Activated CD8-positive, alpha-beta T cell treated with anti-CD3 and anti-CD28 coated beads for 36 hours (primary cell): ENCODE measurements at places on chromosomes 13 and 19.

GRCh38 chr13:104773775-104774174 is 1707.6 kb upstream of the SLC10A2 start:
- no peak for DNase-seq

GRCh38 chr19:49489601-49490167 is 2.3 kb downstream of the RPL13A start:
- DNase-seq = peak; percentile 61

DNA sequence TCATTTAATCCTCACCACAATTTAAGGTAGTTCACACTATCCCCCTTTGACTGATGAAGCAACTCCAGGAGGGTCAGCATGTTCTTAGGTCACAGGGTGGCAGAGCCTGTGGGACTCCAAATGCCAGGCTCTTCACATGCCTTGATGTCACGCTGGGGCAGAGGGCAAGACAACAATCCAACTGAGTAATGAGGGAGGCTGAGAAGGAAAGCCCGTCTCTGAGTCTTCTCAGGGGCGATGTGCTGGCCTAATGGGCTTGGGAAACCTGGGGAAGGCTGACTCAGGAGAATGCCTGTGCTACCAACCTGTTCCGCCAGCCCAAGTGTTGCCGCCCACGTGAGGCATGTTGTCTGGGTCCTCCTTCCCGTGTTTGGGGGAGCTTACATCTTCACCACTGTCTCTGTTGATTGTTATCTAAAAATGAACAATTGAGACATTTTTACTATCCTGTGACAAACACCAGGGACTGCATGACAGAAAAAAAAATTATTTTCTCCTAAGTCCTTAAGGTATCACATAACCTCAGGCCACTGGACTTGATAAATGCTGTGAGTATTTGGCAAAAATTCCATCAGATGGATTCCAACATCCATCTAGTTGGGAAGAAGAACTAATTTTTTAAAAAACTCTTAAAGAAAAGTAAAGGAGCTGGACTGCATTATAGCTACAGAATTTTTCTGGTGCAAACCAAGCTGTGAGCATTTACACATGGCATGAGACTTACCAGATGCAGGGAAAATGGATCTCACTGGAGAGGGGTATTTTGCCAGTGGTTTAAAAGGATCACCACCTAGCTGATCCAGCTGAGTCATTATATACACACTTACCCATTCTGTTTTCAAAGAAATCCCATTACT is 157.5 kb downstream of the RGCC start:
- no peak for DNase-seq

- peak; percentile 52 for DNase-seq
Observed at GRCh38 chr13:20231839-20232555, at the start of gene GJB6. Gene GJB6 (minus strand): TSS chr13:20232319. CDS start chr13:20223480, 8,839 bp downstream.

GRCh38 chr13:80290591-80290990 is 50.3 kb downstream of the SPRY2 start:
- no peak for DNase-seq

DNA sequence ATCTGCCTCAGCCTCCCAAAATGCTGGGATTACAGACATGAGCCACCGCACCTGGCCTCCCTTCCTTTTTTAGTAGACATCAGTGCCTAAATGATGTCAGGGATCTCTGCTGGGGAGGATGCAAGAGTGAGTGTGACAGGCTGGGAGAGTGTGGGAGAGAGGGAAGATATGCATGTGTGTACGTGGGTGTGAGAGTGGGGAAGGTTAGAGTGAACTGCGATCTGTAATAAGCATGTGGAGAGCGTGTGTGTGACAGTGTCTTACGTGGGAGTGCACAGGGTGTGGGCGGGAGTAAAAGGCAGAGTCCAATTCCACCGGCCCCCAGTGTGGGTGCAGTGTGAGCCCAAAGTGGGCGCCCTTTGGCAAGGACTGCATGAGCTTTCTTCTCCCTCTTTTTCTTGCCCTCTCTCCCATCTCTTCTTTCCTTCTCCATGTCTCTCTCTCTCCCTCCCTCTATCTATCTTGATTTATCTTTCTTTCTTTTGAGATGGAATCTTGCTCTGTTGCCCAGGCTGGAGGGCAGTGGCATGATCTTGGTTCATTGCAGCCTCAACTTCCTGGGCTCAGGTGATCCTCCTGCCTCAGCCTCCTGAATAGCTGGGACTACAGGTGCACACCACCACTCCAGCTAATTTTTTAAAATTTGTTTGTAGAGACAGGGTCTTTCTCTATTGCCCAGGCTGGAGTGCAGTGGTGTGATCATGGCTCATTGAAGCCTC is 893 bp upstream of the NPHS1 start:
- DNase-seq = no peak

DNA sequence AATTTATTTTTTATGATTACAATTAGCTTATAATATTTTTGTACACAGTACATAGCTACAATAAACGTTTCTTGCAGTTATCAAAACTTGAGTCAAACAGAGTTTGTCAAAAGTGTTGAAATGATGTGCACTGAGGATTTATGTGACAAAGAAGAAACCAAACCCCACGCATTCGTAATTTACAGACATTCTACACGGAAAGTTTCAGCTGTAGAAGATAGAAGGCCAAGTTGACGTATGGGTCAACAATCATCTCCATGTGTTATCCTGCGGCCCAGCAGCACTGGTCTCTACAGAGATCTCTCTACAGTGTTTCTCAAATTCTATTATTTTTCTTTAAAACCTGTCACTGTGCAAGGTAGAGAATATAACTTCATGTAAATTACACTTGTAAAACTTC is 1507.6 kb downstream of the PCDH9 start:
- DNase-seq = no peak

DNA sequence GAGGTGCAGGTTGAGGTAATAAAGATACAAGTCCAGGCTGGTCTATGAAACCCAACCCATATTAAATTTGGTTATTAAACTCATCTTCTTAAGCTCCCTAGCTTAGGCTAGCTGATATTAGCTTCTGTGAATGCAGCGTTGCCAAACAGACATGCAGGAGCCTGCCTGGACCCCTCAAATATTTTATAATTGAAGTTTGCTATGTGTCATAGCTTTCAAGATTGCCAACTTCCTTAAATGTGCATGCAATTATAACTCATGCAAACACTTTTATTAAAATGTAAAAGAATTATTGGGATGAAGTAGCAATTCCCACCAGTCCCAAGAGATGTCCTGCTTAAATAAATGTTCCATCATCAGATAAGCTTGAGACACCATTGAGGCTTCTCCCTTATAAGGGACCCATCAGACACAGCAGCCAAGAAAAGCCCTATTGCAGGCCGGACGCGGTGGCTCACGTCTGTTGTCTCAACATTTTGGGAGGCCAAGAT is 51.3 kb downstream of the MBNL2 start:
- no peak for DNase-seq

- peak; percentile 88 for DNase-seq
Observed at GRCh38 chr19:46748325-46749109, 2.3 kb upstream of the STRN4 start.

DNA sequence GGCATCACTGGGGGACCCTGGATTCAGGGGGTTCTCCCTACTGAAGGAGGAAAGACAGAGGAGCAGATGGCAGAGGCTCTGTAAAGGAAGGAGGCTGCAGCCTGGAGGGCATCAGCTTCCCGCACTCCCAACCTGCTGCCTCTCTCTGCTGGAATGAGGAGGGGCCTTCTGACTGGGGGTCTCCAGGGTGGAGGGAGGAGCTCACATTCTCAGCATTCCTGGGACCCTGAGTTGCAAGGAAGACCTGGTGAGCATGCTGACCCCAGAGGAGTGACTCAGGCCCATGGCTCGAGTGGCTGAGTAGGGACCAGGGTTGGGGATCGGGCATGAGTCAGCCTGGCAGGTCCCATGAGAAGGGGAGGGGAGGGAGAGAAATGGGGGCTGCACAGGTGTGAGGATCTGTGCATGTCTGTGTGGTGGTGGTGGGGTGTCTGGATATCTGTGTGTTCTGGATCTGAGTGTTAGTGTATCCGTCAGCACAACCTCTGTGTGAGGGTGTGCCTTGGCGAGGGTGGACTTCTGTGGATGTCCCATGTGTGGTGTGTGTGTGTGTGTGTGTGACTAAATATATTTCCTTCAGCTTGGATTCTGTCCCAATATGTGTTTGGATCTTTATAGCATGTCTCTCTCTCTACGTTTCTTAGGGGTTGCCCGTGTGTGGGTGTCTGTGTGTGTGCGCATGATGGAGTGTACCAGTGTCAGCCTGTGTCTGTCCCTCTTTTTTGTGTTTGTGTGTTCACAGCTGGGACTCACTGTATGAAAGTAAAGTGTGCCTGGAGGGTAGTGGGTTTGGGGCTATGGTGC is 4.6 kb downstream of the AXL start:
- peak; percentile 33 for DNase-seq

DNA sequence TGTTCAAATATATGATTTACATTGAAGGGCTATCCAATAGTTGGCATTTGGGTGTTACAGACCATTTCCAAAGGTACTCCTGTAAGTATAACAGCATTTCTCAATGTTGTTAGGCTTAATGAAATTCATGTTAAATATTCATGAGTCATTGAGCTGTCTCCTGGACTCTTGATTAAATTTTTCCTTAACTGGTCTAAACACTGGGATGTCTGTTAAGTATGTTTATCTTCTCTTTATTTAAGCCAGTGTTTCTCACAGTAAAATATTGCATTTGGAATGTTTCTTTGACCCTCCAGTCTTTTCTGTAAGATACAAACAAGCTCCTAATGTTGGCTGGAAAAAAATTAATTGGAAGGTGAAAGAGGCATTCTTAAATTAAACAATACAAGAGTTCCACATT is 402.5 kb upstream of the HTR2A start:
- no peak for DNase-seq

- no peak for DNase-seq
Observed at GRCh38 chr19:50547385-50548190, 20.6 kb downstream of the LRRC4B start.

DNA sequence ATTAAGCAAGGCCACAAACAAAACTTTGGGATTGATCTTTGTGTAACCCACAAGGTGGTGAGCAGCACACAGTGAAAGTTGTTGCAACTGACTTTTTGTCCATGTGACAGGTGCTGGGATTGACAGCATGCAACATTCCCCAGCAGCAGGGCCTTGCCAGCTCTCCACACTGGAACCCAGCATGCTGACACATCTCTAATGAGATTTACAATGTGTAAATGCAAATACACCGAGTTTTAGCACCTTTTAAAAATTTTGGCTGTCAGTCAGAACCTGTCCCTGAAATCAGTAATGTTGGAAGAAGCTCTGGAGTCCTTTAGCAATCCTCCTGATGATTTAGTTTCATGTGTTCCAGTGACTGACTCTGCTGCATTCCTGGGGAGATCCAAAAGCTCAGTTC is 16.5 kb upstream of the PCDH8 start:
- DNase-seq = no peak

DNA sequence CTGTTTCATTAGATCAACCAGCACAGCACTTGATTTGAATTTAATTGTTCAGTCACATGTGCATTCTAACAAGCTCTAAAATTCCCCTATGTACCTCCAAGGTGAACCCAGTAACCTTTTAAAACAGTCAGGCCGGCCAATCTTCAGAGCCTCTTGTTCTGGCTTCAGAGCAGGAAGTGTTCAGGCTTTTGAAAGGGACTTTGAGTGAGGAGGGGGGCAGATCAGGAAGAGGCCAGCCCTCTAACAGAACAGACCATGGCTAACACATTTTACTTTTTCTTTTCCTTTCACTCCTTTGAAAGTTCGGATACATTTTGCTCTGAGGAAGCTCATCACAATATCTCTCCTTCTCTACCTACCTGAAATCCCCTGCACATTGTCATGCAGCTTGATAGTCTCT is 390.3 kb downstream of the TBC1D4 start:
- no peak for DNase-seq

GRCh38 chr19:55283548-55284377 is at the start of gene BRSK1:
Gene BRSK1 (plus strand): TSS chr19:55283997. CDS start chr19:55284443, 446 bp downstream.
- DNase-seq = peak; percentile 64

GRCh38 chr13:93745884-93746283 is 519.3 kb downstream of the GPC6 start:
- no peak for DNase-seq

- DNase-seq = no peak
Observed at GRCh38 chr19:7440188-7440975, 48.5 kb downstream of the PEX11G start.

DNA sequence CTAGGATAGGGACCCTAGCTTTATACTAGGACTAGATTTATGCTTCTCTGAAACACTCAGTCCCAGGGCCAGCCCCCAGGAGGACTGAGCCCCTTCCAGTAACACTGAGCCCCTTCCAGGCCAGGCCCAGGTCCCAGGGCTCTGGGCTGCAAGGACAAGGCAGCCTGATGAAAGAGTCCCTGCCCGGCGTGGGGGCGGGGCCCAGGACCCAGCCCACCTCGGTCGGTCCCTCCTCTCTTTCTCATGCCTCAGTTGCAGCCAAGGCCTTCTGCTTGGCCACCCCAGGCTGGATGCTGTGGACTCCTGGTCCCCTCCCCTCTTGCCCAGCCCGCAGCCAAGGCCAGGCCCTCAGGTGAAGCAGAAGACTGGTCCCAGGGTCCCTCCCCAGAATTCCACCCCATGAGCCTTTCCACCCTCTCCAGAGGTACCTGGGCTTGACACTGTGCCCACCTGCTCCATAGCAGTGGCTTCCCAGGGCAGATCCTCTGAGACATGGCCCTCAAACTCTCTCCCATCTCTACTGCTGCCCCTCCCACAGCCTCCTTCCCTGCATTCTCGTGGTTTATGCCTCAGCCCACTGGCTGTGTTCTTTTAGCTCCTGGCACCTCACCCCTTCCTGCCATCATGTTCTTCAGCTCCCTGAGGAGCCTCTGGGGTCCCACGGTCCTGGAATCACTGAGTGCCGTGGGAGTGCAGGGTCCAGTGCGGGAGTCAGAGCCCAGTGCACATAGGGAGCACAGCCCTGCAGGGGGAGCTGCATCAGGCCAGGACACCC is 53.6 kb upstream of the C1QTNF9B start:
- no peak for DNase-seq

GRCh38 chr19:48190288-48190884 is 19.9 kb downstream of the ZSWIM9 start:
- peak; percentile 83 for DNase-seq

- peak; percentile 65 for DNase-seq
Observed at GRCh38 chr13:101626925-101627555, 174.6 kb downstream of the ITGBL1 start.

GRCh38 chr13:98206946-98207345 is 29.9 kb upstream of the RNF113B start:
- no peak for DNase-seq

GRCh38 chr13:38328699-38329098 is 21.0 kb upstream of the UFM1 start:
- no peak for DNase-seq

DNA sequence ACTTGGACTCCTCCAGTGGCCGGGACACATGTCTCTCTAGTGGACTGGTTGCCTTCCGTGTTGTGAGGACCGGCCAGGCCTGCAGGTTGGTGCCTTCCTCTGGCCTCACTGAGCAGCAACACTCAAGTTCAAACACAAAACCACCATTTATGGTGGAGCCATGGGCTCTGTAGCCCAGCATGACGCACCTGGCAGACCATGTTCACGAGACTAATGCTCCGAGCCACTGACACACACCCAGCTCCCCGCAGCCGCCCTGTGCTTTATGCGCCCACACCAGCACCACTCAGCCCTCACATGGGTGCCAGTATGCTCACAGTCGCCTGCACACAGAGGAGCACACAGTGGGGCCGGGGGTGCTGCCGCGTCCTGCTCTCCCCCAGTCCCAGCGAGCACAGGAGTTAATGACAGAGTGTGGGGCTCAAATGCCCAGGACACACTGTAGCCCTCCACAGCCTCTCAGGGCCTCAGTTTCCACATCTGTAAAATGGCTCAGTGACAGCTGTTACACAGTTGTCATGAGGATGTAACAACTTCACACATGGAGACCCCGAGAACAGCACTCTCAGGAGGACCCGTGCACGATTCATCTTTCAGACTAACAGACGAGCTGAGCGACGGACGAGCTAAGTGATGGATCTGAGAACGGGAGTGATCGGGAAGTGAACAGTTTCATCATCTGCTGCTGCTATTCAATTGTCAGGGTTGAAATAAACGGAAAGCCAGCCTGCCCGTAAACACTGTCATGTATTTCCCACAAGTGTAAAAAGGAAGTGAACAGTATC is 7.8 kb downstream of the GAS6 start:
- no peak for DNase-seq
